Colonic mucosa (tissue), 4 donors: ENCODE measurements at places on chromosomes 12 and 14.
A peak's percentile ranks its signal among the peaks of the same experiment; 100 is the strongest.

- DNase-seq: no peak
Measured at GRCh38 chr14:48842785-48843184, 743.4 kb downstream of the RPS29 start.

GRCh38 chr12:65306366-65307168, 28.1 kb downstream of the MSRB3 start:
- peak; percentile 22 for DNase-seq

DNA sequence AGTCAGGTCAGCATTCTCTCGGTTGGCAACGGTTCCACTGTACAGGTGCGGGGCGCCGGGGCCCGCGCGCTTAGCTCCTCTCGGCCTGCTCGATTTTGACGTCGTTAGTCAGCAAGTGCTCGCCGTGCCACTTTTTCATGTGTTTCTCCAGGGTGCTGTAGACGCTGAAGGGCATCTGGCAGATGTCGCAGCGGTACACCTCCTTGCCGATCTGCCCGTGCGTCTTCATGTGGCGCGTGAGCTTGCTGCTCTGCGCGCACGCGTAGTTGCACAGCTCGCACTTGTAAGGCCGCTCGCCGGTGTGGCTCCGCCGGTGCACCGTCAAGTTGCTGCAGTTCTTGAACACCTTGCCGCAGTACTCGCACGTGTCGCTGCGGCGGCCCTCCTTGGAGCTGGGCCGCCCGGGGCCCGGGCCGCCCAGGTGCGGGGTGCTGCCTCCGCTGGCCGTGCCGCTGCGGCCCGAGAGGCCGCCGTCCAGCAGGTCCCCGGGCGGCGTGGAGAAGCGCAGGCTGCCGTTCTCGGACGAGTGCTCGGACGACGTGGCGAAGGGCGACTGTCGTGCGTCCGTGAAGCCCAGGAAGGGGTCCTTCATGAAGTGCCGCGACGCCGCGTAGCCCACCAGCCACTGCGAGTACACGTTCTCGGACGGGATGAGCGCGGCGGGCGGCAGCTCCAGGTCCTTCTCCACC, 97.8 kb downstream of the BCL11B start:
- DNase-seq: no peak

DNA sequence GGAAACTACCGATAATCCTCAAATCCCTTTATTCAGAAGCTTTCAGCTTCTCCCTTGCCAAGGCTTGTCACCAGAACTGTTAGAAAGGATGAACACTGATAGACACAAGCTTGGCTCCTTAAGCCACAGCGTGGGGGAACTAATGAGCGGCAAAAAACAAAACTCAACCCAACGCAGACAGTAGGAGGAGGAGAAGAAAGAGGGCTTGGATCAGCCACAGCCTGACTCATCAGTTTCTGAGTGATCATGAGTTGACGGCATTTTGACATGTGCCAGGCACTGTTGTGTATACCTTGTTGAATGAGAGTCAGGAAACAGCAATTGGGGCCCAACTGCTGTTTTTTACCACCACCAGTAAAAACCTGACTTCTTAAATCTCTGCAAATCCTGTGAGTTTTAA, 23.7 kb downstream of the PLXNC1 start:
- DNase-seq: no peak

DNA sequence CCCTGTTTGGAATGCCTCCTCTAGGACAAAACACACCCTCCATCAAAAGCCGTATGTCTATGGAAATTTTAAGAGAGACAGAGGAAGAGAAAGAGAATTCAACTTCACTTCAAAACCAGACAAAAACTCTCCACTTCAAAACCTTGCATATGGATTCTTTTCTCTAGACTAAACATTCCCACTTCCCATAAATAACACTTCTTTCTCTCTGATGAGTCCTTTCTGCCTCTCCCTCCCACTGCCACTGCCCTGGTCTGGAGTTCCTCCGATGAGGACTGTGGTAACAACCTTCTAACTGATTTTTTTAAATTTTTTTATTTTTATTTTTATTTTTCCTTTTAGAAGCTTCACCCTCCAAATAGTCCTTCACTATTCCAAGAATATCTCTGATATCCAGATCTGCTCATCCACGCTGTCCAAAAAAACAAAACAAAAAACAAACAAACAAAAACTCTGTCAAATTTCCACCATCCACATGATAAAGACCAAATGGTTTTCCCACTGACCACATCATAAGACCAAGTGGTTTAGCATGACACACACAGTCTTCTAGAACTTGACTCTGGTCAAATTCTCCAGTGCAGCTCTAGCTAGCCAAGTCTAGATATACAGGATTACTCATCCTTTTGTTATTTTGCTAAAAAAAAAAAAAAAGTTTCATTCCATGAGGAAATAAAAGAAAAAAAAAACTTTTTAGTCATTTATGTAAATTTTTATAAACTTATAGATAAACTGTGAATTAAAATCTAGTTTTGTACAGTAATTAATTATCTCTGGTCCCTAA, 256.0 kb downstream of the PPFIA2 start:
- no peak for DNase-seq

- no peak for DNase-seq
Measured at GRCh38 chr12:125254236-125254635, 189.0 kb downstream of the AACS start.

DNA sequence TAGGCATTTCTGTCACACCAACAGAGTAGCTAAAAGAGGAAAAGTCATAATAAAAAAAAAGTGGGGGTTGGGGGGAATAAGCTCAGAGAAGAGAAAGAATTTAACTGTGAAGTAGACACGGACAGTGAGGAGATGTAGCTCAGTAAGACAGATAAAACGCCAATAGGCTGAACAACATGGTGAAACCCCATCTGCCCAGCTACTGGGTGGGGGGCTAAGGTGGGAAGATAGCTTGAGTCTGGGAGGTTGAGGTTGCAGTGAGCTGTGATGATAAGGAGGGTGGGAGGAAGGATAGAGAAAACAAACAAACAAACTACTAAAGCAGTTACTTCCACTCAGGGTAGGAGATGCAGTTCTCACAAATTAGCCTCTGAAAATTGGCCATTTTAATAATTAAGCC, 25.0 kb downstream of the HECTD4 start:
- no peak for DNase-seq

GRCh38 chr14:70716958-70717357, 75.2 kb downstream of the TTC9 start:
- DNase-seq: no peak

DNA sequence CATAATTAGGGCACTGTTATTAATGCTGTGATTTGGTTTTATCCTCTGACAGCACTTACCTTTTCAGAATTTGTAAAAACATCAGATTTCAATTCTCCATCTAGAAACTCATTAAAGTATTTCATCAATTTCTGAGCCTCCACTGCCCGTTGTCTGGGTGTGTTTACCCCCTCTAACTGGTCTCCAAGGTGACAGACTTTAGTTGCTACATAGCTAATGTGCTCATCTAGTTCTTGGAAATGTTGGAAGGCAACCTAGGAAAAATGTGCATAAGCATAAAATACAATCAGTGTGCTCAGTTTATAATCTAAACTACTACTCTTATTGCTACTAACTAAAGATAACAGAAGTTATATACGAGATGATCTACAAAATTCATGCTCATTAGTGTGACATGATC, 24.6 kb downstream of the EXOC5 start:
- DNase-seq: no peak

- DNase-seq: no peak
Measured at GRCh38 chr14:21192875-21193535, 37.1 kb upstream of the OR5AU1 start.

GRCh38 chr14:93925374-93925895, 1.7 kb upstream of the FAM181A start:
- DNase-seq: no peak

DNA sequence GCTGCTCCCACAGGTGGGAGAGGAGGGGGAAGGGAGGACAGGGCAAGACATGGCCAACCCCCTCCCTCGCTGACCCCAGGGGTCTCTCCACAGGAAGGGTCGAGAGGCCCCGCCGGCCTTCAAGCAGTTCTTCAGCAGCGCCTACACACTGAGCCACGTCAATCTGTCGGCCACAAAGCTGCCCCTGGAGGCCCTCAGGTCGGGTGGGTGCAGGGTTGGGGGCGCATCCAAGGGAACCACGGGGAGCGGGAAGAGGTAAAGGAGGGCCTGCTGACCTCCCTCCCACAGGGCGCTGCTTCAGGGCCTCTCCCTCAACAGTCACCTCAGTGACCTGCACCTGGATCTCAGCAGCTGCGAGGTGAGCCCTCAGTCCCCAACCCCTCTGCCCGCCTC, 6.1 kb downstream of the CARMIL3 start:
- no peak for DNase-seq

DNA sequence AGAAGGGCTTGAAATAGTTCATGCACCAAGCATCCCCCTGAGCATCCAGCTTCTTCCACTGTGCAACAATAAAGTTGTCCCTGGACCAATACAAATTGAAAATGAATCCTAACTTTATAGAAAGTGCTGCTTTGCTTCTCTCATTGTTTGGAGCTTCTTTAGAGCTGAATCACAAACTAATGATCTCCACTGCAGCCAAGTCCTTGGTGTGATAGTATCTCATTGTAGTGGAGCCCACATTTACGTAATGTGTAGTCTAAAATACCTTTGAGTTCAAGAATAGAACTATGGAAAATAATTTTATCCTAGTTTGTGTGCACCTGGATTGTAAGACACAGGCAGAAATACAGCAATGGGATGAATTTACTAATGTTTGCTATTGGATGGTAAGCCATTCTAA, 319.9 kb downstream of the EGLN3 start:
- DNase-seq: no peak

DNA sequence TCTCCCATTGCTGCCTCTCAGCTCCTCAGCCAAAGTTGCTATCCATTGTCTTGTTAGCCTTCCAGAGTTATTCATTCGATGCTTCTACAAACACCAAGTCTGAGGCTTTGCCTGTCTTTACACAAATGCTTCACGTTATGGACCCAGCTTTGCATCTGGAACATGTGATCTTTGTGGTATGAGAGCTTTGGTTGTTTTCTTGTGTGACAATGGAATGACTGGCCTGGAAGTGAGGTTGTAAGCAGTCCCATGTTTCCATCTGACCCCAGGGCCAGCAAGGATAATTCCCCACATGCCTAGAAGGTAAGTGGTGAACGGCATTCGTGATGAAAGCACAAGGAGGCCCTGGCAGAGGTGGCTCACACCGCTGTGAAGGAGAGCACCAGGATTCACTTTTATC, 866.7 kb upstream of the TMEM132C start:
- no peak for DNase-seq

DNA sequence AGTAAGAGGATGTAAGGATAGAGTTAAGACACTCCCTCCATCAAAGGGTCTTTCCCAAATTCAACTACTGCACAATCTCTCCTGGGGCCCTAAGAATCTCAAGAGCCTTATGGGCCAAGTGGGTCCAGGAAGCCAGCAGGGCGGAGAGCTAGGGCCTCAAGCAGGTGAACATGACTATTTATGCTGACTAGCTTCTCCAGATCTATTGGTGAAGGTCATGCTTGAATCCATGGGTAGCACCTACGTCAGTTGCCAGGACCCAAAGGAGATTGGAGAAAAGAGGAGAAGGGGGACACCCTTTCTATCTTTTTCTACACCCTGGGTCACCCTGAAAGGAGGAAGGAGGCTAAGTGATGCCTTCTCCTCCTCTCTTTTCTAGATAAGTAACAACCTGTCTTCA, 534.2 kb upstream of the MIS18BP1 start:
- DNase-seq: no peak

DNA sequence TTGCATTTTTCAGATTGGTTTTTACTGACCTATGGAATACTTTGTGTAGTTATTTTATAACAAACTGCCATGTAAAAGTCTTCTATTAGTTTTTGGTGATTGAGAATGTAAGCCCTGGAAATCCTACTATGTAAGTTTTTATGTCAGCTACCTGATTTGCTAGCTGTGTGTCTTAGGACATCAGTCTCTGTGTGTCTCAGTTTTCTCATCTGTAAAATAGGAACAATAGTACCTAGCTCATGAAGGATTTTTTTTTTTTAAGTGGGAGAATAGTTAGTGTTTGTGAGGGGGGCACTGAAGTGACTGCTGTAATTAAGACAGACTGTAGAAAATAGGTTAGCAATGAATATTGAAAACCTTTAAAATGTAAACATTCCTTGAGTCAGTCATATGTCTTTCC, 51.9 kb upstream of the KCNMB4 start:
- DNase-seq: no peak

DNA sequence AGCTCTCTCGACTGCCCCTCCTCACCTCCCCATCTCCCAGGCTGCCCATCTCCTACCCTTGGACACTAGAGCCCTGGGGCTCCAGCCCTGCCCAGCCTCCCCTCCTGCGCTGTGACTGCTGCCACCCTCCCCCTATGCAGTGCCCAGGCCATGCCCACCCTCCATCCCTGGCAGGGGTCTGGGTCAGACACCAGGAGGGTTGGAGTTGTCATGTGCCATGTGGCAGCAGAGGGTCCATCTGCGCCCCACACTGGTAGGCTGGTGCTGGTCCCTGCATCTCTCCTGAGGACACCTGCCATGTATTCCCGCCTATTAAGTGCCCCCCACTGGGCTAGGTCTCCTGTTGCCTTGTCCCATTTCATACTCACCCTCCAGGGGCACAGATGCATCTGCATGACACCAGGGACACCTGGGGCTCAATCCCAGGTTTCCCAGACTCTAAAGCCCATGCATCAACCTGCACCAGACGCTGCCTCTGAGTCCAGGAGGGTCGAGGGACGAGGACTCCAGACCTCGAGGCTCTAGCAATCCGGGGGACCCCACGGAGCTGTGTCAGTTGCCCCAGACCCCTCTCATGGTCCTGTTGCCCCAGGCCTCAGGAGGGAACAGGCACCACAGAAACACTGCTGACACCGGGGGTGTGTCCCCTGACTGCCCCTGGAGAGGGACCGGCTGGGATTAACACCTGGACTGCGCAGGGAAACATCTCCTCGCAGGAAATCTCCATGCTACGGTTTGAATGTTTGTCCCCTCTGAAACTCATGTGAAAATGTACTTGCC, 23.4 kb upstream of the SFSWAP start:
- no peak for DNase-seq

DNA sequence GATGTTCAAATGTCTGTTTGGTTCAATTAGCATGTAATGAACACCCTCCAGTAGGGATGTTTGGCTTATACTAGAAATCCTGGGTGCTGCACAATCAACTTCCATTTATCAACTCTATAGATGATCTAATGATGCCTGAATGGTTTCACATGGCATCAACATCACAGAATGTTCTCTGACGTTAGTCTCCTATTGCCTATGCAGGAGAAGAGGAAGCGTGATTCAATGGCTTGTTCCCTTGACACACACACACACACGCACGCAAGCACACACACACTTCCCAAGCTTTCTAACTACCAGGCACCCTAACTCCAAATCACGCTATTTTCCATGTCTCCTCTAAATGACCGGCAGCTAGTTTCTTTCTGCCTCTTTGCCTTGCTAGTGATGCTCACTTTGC, 49.3 kb downstream of the PKP2 start:
- no peak for DNase-seq

GRCh38 chr14:86961106-86961716, 1031.8 kb downstream of the GALC start:
- no peak for DNase-seq

DNA sequence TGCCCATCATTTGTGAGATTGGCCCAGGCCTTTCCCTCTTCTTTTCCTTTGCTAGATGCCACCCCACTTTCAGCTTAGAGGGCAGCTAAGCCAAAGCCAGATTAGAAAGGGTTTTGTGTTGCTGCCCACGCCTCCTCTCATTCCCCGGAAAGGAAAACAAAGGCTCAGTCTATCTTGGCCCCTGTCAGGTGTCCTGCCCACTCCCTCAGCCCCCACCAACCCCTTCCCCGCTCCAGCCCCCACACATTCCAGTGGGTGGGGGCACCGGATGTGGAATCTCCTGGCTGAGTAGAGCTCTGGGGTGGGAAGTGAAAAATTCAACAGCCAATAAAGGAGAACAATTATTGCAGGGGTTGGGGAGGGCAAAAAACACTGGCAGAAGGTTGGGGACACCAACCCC, 2.2 kb downstream of the BLOC1S1 start:
- DNase-seq: no peak
